Uterus (tissue), 4 donors: ENCODE measurements at places on chromosomes 2 and 18. TPM values are rescaled to one million over a fixed set of nuclear protein-coding genes. Genes with fewer than 3 reads are reported as not detected.

Gene PRKAG3
- total RNA-seq, result not detected

Gene RIT2
- total RNA-seq, result not detected

Gene ALLC
- not detected for total RNA-seq

Gene SPTBN1
- total RNA-seq, result 189 TPM

DNA sequence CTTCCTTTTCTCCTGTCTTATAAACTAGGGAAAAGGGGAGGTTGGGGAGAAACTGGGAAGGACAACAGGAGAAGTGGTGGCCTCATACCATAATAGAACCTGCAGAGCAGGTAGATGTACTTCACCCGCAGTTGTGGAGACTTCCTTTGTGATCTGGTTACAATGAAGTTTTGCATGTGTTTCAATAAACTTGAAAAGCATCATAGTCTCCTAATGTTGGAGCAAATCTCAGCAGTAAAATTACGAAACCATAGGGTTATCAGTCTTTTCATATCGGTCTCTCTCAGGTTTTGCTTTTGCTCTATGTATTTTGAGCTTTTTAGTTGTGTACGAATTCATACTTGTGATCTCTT, 30.5 kb downstream of the ANO7 start:
- DNase-seq, result no peak
- H3K4me3 ChIP-seq, result peak overlapping the region; percentile 45
- H3K36me3 ChIP-seq, result no peaks in the 10 kb centered on the region
- no peaks in the 10 kb centered on the region for H3K4me1 ChIP-seq
